Stimulated activated CD8-positive, alpha-beta memory T cell treated with anti-CD3 and anti-CD28 coated beads, Interleukin-2, amount 100 ng/mL, for 1 hour (primary cell): ENCODE measurements at places on chromosomes 6 and 20.
A peak's percentile ranks its signal among the peaks of the same experiment; 100 is the strongest.

DNA sequence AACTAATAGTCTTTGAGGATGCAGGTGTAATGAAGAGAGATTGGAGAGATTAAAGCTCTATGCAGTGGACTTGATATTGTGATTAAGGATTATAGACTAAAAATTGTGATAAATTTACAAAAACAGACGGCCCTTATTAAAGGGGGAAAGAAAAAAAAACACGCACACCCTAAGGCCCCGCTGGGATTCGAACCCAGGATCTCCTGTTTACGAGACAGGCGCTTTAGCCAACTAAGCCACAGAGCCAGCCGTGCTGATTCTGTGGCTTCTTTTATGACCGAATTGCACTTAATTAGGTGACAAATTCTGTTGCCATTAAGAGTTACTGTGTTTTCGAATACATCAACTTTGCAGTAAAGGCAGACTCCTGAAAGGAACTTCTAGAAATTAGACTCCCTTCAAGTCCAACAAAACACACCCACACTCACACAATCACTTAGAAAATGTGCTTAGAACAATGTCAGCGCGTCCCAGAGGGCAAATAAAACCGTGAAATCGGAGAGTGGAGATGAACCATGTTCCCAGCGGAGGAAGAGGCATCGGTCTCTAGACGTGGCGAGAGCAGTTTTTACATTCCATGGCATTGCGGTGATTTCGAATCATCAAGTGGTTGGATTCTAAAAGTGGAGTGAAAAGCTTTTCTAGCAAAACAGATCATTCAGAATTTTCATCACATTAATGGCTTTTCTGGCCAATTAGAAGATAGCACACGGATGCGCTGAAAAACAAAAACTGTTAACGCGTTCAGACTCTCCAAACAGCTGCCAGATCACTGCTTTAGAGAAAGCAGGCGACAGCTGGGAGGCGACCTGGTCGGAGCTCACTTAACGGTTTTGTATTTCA lies 122.6 kb downstream of the GPX5 start:
- no peak for DNase-seq

DNA sequence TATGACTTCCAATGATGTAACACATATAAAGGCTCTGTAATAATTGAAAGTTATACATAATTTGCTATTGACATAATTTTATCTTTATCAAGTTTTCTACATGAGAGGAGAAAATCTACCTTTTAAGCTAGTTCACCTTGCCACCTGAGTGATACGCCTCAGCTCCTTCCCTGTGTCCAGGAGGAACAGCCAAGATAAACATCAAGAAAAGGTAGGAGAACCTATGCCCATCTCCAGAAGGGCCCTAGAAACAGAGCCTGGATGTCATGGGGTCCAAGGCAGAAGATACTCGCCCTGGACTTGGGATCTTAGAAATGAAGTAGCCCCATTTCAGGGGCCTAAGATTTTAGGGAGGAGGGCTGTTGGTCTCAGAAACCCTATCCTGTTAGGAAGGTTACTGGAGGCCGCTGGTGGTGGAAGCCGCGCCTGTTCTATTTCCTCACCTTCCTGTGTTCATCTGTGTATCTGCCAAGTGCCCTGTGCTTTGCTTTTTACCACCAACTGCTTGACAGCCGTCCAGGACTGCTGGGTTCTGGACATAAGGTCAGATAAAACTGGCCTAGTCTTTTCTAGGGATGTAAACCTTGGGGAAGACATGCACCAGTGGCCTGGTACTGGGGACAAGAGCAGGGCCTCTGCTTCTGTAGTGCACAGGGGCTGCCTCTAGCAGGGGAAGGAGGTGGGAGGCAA lies 178.5 kb downstream of the ARID1B start:
- no peak for DNase-seq

DNA sequence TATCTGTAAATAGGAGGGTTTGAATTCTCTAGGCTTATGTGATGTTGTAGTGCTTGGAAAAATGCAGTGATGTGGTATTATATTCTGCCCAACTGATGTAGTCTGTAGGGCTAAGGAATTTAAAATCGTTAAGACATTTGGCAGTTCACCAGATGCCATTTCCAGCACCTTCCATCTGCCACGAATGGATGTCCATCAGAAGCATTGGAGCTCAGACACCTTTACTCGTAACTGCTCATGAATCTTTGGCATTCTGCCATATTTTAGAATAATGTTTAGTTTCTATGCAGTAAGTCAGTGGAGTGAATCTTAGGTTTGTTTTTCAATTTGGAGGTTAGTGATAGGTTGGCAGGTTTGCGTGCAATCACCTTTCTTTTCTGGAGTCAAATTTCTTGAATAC lies 2.4 kb upstream of the SYTL3 start:
- no peak for DNase-seq

- no peak for DNase-seq
Measured at GRCh38 chr6:110902091-110902490, 27.5 kb downstream of the AMD1 start.

DNA sequence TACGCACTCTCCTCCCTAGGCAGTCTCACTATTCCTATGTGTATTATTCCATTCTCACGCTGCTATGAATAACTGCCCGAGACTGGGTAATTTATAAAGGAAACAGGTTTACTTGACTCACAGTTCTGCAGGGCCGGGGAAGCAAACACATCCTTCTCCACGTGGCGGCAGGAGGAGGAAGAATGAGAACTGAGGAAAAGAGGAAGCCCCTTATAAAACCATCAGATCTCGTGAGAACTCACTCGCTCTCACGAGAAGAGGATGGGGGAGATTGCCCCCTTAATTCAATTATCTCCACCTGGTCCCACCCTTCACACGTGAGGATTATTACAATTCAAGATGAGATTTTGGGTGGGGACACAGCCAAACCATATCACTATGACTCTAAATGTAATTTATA lies 61.9 kb downstream of the ECT2L start:
- no peak for DNase-seq

DNA sequence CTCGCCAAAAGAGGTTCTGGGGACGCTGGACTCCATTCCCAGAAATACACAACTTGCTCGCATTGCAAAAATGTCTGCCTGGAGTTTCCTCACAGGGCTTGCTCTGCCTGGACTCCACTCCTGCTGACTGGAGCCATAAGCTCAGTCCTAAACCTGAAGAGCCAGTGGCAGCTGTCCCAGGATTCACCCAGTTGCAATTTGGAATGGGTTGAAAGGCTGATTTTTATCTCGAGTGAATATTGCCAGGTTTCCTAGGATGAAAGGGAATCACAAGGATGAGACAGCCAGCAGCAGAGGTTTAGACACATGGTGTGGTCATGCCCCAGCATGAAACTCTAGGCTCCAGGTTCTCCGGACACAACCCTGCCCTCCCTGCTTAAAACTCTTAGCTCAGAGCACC lies 223.3 kb downstream of the BMP7 start:
- DNase-seq = no peak

DNA sequence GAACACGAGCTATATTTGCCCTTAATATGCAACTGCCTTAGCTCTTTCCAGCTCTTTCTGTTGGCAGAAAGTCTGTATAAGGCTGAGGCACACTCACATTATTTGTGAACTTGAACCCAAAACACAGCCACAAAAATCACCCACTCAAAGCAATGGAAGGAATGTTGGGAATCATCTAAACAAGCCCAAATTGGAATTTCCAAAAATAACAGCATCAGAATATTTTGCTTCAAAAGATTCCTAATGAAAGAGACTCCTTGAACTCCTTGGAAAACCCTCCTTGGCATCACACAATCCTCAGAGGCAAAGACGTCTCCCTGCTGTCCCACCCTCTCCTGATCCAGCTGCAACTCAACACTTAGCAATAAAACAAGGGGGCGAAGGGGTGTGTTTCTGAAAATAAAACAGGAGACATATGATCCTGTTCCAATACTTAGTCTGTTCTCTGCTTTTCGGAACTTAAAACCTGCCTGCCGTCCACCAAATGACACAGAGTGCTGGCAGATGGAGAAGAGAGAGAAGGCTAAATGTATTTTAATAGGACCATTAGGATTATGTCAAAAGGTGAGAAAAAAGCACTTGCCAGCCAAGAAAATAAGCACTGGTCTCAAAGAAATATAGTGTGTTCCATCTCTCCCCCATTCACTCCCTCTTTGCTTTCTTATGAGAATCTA lies 320.7 kb upstream of the JARID2 start:
- no peak for DNase-seq

DNA sequence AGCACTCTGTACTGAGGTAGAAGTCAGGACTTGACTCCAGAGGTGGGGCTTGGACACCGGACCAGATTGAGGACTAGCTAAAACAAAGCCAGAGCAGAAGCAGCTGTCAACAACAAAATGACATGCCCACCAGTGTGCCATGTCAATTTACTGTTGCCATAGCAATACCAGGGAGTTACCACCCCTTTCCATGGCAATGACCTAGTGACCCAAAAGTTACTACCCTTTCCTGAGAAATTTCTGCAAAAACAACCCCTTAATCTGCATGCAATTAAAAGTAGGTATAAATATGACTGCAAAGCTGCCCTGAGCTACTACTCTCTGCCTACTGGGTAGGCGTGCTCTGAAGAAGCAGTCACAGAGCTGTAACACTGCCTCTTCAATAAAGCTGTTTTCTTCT lies 21.0 kb downstream of the MAP3K5 start:
- DNase-seq = no peak

- no peak for DNase-seq
Measured at GRCh38 chr20:24768713-24769601, 180.1 kb upstream of the CST7 start.

GRCh38 chr6:15247500-15248450 lies 1.9 kb downstream of the JARID2 start:
- peak; percentile 51 for DNase-seq

- DNase-seq = no peak
Measured at GRCh38 chr20:50541606-50542041, 31.4 kb downstream of the PTPN1 start.
